ENCODE measurements at places on chromosomes 3 and 15.

- DNase-seq, result no peak
These were observed 64.2 kb upstream of the TMEM115 start for GRCh38 chr3:50423543-50423942.

DNA sequence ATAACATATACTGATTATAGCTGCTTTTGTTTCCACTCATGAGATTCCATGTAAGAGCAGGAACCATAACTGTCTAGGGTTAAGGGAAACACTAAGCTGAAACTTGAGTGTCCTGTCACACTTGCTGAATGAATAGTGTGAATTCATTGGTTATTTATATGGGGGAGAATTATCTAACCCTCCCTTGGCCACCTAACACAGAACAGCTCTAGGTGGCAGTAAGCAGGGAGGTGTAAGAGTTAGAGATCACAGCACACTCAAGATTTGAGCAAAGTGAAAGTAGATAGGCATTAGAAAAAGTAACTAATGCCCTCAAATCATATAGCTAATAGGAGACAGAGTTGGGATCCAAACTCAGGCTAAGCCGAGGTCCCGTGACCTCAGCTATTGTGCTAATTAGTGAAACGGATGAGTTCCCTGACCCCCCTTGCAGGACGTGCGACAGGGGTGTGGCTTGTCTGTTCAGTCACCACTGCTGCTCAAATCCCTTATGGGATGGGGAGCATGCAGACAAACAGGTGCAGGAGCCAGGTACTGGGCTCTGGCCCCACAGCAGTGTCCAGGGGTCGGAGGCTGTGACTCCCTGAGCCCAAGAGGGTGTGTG lies 27.7 kb upstream of the ANO10 start:
- no peak for DNase-seq

DNA sequence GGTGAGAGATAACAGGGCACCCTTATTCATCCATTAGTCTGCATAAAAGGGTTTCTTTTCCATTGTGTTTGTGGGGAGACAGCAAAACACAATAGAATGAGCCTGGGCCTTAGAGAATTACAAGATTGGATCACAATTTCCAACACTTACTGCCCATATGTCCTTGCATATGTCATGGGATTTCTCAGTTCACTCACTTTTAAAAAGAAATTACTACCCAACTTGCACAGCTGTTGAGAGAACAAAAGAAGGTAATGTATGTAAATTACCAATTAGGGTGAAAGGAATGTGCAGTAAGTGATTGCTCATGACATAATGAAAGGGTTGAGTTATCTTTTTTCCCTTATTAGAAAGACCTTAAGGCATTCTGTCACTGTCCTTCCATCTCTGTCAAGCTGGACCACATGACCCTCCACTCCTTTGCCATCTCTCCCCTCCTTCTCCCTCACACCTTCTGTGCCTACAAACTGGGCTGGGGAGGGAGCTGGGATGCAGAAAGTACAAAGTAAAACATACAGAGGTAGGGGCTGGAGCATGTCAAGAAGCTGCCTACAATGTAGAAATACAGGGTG lies 244.2 kb downstream of the ZMAT3 start:
- DNase-seq, result no peak

- no peak for DNase-seq
These were observed 6.1 kb upstream of the ZSCAN2 start for GRCh38 chr15:84594617-84595290.

DNA sequence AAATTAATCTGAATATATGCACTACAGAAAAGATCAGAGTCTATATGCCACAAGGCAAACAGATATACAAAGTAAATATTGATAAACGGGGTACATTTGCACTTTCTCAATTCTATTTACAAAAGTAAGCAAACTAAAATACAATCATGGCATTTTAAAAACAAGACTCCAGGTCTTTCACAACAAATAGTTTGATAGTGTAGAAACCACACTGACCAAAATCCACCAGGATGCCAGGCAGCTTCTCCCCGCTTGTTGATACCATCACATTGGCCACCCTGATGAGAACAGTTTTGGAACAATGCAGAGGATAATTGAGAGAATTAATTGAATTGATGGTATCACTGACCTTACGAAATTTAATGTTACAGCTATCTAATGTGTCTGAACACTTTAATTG lies 190.6 kb upstream of the TMCO5A start:
- no peak for DNase-seq

DNA sequence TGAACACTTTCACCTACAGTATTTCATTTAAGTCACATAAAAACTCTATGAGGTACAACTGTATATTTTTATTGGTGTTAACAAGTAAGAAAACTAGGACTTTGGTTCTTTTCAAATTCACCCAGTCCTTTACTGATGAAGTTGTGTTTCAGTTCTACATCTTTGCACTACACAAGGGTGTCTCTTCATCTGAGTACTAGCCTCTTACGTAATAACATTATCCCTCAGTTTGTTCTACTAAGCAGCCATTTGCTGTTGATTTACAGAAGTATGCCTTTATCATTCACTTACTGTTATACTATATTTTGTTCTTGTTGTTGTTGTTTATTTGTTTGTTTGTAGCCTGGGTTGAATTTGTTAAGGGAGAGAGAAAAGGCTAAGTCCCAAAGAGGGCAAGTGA lies 311.9 kb downstream of the PLOD2 start:
- DNase-seq, result no peak

DNA sequence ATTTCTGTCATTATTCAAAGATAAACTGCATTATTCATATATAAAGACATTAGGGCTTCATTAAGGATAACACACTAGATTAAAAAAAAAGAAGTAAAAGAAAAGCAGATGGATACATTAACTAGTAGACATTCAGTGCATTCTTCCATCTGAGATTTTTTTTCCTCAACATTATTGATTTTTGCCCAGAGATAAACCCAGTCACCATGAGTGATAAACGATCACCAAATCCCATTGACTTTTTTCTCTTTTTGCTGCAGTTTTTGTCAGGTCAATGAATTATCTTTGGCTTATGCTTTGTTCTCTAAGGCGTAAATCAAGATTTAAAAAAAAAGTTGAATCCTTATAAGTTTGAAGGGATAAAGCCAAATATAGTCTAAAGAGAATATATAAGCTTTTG lies 925.0 kb downstream of the GBE1 start:
- DNase-seq, result no peak

DNA sequence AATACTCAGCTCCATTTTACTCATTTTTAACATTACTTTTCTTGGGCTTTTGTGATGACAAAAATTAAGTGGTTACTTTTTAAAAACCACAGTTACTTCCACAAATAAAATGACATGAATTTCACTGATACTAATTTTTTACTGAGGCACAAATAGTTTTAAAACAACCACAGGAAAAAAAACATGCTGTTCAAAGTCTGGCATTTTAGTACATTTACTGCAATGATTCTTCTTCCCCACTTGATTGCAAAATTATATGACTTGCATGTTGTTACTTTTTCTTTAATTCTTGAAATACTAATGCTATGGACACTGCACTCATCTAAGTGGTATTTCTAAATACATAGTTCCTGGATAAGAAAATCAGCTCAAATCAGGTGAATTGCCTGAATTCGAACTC lies 24.8 kb upstream of the SLMAP start:
- DNase-seq, result no peak

- DNase-seq, result no peak
These were observed 232.6 kb downstream of the GAP43 start for GRCh38 chr3:115855911-115856310.

GRCh38 chr3:65436580-65436979 lies 602.1 kb downstream of the MAGI1 start:
- no peak for DNase-seq

DNA sequence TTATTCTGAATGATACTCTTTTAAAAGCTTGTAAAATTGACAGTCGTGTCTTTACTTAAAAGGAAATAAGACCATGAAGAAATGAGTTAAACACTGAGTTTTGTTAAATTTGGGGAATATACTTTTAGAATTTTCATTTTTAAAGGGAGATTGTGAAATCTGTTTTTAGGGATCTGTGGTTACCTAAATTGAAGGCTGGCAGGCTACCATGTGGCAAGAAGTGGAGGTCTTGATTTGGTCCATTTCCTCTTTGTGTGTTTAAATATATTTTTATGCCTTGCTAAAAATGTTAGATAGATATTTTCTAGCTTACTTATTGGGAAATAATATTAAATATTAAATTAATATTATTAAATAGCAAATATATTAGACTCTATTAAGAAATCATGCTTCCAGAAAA lies 36.6 kb upstream of the SLC22A13 start:
- no peak for DNase-seq

GRCh38 chr3:44661189-44661588 lies 12.7 kb downstream of the ZNF35 start:
- DNase-seq, result no peak

DNA sequence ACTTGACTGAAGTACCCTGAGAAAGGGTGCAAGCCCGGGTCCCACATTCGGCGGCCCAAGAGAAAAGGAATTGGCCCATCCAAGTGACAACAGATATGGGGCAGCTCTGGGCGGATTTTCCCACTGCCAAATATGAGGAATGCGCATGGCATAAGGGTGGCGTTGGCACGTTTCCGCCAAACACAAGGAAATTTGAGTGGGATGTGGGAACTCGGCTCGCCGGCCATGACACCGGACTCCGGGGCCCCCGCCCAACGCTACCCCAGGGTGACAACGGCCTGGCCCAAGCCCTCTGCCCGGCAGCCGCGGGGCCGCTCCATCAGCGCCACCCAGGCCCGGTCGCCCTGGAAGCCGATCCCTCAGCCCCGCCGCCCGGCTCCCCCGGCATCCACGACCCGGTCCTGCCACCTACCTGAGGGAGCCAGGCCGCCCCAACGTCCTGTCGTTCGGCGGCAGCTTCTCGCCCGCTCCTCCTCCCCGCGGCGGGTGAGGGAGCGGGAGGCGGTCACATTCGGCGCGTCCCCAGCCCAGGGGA lies 449 bp downstream of the RAF1 start:
- peak; percentile 67 for DNase-seq

DNA sequence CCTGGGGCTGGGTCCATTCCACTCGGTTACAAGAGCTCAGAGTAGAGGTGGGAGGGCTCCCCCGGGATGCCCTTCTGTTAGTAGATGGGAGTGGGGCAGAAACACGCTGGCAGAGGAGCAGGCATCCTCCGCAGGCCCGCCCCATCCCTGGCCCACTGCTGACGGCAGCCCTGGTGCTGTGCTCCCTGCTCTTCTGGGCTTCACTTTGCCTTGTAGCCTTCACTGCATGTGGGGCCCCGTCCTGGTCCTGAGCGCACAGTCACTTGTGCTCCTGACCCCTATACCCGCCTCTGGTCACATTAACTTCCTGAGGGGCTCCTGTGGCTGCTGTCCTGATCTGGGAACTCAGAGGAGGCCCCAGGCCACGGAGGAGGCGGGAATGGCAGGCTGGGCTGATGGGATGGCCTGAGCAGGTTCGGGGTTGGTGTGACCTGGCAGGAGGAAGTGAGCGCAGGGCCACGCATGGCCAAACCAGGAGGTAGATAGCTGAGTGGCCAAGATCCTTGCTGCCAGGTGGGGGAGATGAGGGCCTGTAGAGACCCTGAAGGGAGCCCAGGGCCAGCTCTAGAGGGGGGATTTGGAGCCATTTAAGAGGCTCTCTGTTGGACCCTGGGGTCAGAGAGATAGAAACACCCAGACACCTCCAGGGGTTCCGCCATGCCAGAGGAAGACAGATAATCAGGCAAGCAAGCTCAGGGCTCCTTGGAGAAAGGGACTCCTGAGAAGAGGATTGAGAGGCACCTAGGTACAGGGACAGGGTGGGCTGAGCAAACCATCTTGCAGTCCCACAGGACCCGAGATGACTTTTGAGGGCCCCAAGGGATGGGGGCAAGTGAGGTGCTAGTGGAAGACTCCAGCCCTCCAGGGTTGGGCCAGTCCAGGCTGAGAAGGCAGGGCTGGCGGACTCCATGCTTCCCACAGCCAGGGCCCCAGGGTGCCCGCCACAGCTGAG lies 92.2 kb upstream of the PRR23E start:
- DNase-seq, result no peak

- no peak for DNase-seq
These were observed 127.9 kb upstream of the STT3B start for GRCh38 chr3:31404871-31405270.

- no peak for DNase-seq
These were observed 13.4 kb upstream of the NR2F2 start for GRCh38 chr15:96316953-96317629.

DNA sequence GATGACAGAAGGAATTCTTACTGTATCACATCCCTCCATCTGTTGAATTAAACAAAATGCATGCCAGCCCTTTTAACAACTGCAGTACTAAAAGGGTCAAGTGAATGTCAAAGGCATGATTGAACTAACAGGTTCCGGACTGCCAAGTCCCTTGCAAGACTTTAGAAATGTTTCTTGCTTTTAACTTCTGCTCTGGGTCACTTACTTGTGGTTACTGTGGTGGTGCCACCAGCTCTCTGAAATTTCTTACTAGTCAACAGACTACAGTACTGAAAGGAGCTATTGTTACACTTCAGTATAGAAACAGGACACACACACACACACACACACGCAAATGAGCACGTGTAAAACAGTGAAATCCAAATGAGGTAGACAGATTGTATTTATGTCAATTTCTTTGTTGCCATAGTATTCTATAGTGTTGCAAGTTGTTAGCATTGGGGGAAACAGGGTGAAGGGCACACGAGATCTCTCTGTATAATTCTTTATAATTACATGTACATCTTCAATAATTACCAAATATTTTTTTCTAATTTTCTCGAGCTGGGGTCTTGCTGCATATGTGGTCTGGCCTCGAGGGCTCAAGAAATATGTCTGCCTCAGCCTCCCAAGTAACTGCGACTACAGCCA lies 79.9 kb upstream of the SLC25A26 start:
- DNase-seq, result no peak

DNA sequence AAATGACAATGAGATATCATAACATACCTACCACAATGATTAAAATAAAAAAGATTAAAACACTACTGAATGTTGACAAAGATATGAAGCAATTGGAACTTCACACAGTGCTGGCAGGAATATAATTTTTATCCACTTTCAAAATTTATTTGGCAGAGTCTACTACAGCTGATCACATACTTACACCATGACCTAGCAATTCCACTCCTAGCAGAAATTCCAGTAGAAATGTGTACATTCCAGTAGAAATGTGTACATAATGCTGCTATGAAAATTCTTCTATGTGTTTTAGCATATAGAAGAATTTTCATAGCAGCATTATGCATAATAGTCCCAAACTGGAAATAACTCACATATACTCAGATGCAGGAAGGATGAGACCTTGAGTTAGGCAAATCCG lies 43.5 kb downstream of the IFT57 start:
- no peak for DNase-seq

DNA sequence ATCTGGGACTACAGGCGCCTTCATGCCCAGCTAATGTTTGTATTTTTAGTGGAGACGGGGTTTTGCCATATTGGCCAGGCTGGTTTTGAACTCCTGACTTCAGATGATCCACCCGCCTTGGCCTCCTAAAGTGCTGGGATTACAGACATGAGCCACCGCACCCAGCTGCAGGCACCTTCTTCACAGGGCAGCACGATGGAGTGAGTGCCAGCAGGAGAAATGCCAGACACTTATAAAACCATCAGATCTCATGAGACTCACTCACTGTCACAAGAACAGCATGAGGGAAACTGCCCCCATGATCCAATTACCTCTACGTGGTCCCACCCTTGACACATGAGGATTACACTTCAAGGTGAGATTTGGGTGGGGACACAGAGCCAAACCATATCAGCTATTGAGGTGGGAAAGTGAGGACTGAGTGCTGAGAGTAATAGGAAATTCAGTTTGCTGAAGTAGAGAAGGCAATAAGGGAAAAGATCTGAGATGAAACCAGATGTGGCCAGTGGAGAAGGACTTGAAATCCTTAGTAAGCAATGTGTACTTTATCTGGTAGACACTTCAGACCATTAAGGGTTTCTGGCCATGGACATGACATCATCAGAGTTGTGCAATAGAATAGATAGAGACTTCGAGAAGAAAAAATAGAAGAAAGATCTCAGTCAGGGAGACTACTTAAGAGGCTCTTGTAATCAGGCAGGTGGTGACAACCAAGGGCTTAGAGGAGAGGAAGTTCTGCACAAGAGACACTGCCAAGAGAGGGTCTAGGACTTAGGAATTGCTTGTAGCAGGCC lies 18.1 kb upstream of the ATP13A5 start:
- no peak for DNase-seq
